ENCODE measurements at places on chromosomes 7 and 10. TPM values are rescaled to one million over a fixed set of nuclear protein-coding genes. Genes with fewer than 3 reads are reported as not detected.

GRCh38 chr10:26804418-26805393 is 56.1 kb downstream of the ABI1 start:
- H3K4me1 ChIP-seq = no peaks in the 10 kb centered on the region
- no peak overlapping the region for H3K4me3 ChIP-seq
- H3K27me3 ChIP-seq = no peaks in the 10 kb centered on the region
- no peak overlapping the region for H3K27ac ChIP-seq
- no peaks in the 10 kb centered on the region for H3K36me3 ChIP-seq
- no peak for DNase-seq

- no peaks in the 10 kb centered on the region for H3K4me1 ChIP-seq
- no peak overlapping the region for H3K27ac ChIP-seq
- H3K4me3 ChIP-seq = no peak overlapping the region
- DNase-seq = no peak
- no peaks in the 10 kb centered on the region for H3K27me3 ChIP-seq
These were observed 519.1 kb upstream of the IGFBP3 start for GRCh38 chr7:46440186-46440585.

GRCh38 chr7:156612930-156613329 is 27.6 kb upstream of the RNF32 start:
- no peaks in the 10 kb centered on the region for H3K4me1 ChIP-seq
- DNase-seq = no peak
- H3K4me3 ChIP-seq = no peak overlapping the region
- no peaks in the 10 kb centered on the region for H3K36me3 ChIP-seq
- H3K27me3 ChIP-seq = no peaks in the 10 kb centered on the region

- H3K27ac ChIP-seq = no peak overlapping the region
- H3K4me3 ChIP-seq = no peak overlapping the region
- DNase-seq = no peak
- no peaks in the 10 kb centered on the region for H3K27me3 ChIP-seq
These were observed 12.3 kb downstream of the MRPS24 start for GRCh38 chr7:43856996-43857395.

DNA sequence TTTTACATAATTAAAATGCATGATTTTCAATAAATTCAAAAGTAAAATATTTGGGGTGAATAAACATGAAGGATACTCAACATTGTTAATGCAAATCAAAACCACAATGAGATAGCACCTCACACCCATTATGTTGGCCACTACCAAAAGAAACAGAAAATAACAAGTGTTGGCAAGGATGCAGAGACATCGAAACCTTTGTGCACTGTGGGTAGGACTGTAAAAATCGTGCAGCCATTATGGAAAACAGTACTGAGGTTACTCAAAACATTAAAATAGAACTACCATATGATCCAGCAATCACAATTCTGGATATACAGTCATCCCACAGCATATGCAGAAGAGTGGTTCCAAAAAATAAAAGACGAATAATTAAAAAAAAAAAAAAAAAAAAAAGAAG is 13.1 kb downstream of the EZH2 start:
- DNase-seq = no peak
- H3K4me3 ChIP-seq = no peak overlapping the region
- H3K4me1 ChIP-seq = no peaks in the 10 kb centered on the region
- no peaks in the 10 kb centered on the region for H3K27me3 ChIP-seq
- no peak overlapping the region for H3K27ac ChIP-seq

- H3K36me3 ChIP-seq = no peaks in the 10 kb centered on the region
- H3K27me3 ChIP-seq = no peaks in the 10 kb centered on the region
- H3K4me1 ChIP-seq = peaks cover 19% of the 10 kb centered on the region
- H3K4me3 ChIP-seq = no peak overlapping the region
- DNase-seq = no peak
These were observed 83.6 kb downstream of the KCNMA1 start for GRCh38 chr10:77553966-77554365.

DNA sequence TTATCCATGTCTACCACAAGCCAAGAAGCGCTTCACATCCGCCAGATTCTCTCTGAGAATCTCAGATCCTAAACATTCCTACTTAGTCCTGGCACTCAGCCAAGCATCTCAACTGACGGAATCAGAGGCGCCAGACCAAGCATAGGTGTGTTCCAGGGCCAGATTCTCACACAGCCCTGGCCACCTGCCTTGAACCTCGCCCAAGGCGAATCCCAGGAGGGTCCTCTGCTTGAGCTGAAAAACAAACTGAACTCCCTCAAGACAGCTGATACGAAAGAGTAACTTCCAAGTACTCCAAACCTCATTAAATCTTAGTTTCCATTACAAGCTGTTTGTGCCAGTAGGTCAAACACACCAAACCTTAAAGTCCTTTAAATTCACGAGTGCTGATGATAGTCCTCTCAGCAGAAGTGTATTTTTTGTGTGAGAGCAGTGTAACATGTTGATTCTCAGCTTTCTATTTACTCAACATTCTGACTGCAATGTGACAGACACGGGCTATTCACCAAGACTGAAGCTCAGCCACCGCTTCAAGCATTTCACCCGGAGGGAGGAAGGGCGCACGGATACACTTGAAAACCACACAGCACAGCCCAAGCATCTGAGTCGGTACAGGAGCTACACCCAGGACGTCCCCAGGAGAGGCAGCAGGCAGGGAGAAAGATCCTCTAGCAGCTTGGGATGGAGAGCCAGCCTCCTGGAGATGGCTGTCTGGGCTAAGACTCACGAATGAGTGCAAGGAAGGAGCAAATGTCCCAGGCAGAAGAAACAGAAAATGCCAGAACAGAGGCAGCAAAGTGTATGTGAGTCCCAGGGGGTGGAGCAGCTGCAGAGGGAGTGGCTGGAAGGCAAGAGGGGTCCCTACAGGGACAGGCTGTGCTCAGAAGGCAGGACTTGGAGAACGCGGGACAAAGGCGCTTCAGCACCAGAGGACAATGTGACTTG is 6.0 kb downstream of the PARD3 start:
- H3K27me3 ChIP-seq = no peaks in the 10 kb centered on the region
- H3K4me3 ChIP-seq = no peak overlapping the region
- H3K4me1 ChIP-seq = peaks cover 24% of the 10 kb centered on the region
- H3K27ac ChIP-seq = no peak overlapping the region

DNA sequence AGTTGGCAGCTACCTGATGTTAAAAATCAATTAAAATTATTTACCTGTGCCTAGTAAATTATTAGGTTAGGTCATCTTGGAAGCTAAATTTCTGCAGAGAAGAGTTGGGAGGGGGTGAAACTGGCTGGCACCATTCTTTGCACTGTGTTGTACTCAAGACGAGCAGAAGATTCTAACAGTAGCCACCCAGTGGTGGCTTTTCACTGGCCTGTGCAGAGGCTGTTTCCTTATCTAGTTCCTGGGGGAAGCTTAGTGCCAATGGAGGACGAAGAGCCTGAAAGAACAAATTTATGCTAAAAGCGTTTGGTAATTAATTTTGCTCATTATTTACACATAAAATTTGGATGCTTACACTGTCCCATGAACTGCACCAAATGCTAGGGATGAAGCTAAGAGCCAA is 595.3 kb downstream of the XPNPEP1 start:
- H3K4me3 ChIP-seq = no peak overlapping the region
- no peaks in the 10 kb centered on the region for H3K4me1 ChIP-seq
- H3K27me3 ChIP-seq = no peaks in the 10 kb centered on the region
- no peaks in the 10 kb centered on the region for H3K36me3 ChIP-seq

DNA sequence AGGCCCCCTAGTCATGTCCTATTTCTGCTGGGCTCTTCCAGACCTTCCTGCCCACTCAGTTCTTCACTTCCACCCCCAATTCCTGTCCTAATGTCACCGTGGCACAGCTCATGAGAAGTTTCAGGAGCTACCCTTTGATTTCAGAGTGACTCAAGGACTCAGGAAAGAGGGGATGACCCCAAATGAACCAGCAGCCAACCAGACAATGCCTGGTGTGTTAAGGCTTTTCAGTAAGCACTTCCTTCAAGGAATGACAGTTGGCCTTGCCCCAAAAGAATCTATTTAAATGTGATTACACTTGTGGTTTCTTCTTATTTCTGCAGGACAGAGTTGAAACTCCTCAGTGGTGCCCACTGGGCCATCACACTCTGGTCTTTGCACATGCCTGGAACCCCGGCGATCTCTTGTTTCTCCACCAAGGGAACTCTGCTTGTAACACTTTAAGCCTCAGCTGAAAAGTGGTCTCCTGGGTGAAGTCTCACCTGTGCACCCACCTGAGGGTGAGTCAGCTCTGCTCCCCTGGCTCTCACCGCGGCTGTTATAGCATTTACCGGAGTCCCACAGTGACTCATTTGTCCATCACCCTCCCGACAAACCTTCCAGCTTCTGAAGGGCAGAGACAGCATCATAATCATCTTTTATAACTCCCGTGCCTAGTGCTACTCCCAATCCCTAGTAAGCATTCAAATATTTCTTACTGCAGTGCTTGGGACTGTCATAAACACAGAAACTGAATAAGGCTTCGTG is 123.0 kb upstream of the SVIL start:
- H3K27me3 ChIP-seq = no peaks in the 10 kb centered on the region
- no peaks in the 10 kb centered on the region for H3K36me3 ChIP-seq

DNA sequence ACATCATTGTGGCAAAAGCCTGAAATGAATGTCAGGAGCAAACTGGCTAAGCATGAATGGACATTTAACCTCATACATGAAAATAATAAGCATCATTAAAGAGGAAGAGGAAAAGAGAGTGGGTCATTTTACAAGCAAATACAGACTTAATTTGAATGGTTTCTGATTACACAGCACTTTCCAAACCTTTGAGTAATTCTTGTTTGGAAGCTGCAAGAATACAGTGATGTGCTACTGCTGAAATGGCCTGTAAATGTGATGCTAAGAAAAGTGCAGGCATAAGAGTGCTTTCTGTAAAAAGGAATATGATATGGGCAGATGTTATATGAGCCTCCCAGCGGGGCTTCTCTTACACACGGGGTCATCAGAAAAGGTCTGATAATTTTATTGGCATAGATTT is 30.2 kb downstream of the TAS2R16 start:
- H3K4me3 ChIP-seq = no peak overlapping the region
- H3K36me3 ChIP-seq = no peaks in the 10 kb centered on the region

DNA sequence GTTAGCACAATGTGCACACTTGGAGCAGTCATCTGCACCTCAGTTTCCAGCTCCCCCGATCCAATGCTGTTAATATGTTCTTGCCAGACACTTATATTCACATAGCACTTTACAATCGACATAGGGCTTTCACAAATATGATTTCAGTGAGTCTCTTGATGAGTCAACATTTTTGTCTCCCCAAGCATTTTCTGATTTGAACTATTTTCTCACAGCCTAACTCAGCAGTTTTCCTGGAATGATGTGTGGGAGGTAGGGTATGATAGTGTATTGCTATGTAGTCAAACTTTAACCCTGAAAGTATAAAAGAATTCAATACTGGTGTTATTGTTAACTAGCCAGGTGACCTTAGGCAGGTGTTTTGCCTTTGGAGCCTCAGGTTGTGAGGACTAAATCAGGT is 82.5 kb upstream of the LRGUK start:
- no peak overlapping the region for H3K27ac ChIP-seq
- no peaks in the 10 kb centered on the region for H3K36me3 ChIP-seq
- H3K4me3 ChIP-seq = no peak overlapping the region
- H3K4me1 ChIP-seq = no peaks in the 10 kb centered on the region
- no peak for DNase-seq

DNA sequence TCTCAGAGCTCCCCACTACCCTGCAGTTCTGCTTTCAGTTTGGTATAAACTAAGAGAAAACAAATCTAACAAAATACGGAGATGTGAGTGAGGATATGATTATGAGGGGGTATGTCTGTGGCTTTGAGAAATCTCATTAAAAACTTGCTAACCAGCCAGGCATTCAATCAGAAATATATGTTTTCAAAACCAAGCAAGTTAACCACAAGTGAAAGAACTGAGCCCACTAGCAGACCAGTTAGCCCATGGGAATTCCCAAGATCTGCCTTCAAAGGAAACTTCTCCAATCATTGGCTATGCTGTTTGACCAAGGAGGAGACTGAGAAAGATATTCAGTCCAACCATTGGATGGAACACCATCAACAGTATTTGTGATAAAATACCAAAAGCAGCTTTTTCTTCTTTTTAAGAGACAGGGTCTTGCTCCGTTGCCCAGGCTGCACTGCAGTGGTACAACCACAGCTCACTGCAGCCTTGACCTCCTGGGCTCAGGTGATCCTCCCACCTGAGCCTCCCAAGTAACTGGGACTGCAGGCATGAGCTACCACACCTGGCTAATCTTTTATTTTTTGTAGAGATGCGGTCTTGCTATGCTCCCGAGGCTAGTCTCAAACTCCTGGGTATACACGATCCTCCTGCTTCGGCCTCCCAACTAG is 41.2 kb downstream of the FGFR2 start:
- no peak overlapping the region for H3K4me3 ChIP-seq
- no peaks in the 10 kb centered on the region for H3K27me3 ChIP-seq
- no peak for DNase-seq

GRCh38 chr10:26743091-26743490 is 45.6 kb downstream of the PDSS1 start:
- DNase-seq = no peak
- H3K4me1 ChIP-seq = no peaks in the 10 kb centered on the region
- no peak overlapping the region for H3K4me3 ChIP-seq

DNA sequence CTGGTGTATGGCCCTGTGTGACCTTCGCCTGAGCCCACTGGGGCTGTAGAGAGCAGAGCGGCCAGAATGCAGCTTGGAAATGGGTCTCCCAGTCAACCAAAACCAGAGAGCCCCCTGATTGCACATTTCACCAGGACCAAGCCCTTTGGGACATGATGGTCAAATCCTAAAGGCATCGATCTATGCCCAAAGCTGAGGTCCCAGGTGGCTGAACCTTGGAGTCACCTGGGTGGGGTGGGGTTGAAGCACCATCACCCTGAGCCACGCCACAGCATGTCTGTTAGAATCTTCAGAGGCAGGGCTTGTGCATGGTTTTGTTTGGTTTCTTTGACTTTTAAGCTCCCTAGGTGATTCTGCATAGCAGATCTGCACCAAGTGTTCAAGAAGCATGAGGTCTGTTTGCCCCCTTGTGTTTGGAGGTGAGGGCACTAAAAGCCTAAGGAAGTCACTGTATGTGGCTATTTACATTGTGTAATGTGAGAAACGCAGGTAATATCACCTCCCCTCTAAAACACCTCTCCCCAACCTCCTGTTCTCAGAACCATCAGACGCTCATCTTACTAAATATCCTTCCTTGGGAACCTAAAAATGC is 9.6 kb downstream of the PKD1L1 start:
- no peaks in the 10 kb centered on the region for H3K36me3 ChIP-seq
- no peak for DNase-seq
- no peak overlapping the region for H3K27ac ChIP-seq
- no peak overlapping the region for H3K4me3 ChIP-seq

- no peaks in the 10 kb centered on the region for H3K36me3 ChIP-seq
- H3K27me3 ChIP-seq = no peaks in the 10 kb centered on the region
- H3K27ac ChIP-seq = no peak overlapping the region
- H3K4me3 ChIP-seq = no peak overlapping the region
These were observed 80.3 kb downstream of the LCOR start for GRCh38 chr10:96912405-96912804.

The BMPER gene
- not detected for total RNA-seq

The SSC4D gene
- total RNA-seq = 1.1 TPM

The SORCS3 gene
- total RNA-seq = not detected

The PNLIPRP3 gene
- not detected for total RNA-seq

The SPDYE6 gene
- not detected for total RNA-seq

The TRIM4 gene
- 25.1 TPM for total RNA-seq

The ABCC2 gene
- 88.2 TPM for total RNA-seq

The PTF1A gene
- not detected for total RNA-seq

The NXPH1 gene
- 0.17 TPM for total RNA-seq

The NPSR1 gene
- total RNA-seq = not detected

The XRCC2 gene
- 14.8 TPM for total RNA-seq

The CALHM3 gene
- total RNA-seq = 0.49 TPM

The RAB11FIP2 gene
- total RNA-seq = 16.8 TPM

The SLC25A13 gene
- 19.3 TPM for total RNA-seq
